ENCODE measurements at places on chromosomes 12 and 14.

GRCh38 chr12:125824276-125824675, 759.0 kb downstream of the AACS start:
- DNase-seq, result no peak

DNA sequence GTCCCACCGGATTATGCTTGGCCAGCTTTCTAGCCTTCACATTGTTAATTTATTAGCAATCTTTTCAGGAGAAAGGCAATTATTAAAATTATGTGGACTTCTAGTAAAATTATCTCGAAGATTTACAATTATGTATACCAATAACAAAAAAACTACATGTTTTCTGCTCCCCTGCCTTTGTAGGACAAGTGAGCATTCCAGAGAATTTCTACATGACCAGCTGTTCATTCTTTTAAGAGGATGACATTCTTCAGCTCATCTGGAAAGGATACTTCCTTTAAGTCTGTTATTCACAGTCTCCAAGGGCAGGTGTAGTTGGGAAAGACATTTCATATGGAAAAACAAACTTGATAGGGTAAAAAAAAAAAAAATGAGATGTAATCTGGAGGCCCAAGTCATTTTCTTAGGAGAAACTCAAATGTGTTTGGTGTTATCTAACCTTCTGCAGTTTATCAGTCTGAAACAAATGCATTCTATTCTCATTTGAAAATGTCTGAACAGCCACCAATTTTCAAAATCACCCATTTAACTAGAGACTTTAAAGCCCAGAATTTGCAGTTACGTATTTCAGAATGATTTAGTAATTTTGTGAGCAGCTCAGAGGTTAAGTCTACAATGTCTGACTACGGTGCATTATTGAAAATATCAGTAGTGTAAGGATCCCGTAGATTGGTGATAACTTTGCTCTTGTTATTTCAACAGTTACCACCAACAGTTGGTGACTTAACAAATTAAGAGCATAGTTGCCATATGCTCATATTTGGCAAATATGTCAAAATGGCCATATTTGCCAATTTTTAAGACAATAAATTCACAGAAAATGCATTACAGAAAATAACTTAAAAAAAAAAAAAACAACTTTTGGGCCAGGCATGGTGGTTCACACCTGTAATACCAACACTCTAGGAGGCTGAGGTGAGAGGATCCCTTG, 1.8 kb upstream of the PHLDA1 start:
- peak; percentile 75 for DNase-seq

GRCh38 chr12:119868992-119869391, 8.1 kb downstream of the CIT start:
- DNase-seq, result peak; percentile 73

DNA sequence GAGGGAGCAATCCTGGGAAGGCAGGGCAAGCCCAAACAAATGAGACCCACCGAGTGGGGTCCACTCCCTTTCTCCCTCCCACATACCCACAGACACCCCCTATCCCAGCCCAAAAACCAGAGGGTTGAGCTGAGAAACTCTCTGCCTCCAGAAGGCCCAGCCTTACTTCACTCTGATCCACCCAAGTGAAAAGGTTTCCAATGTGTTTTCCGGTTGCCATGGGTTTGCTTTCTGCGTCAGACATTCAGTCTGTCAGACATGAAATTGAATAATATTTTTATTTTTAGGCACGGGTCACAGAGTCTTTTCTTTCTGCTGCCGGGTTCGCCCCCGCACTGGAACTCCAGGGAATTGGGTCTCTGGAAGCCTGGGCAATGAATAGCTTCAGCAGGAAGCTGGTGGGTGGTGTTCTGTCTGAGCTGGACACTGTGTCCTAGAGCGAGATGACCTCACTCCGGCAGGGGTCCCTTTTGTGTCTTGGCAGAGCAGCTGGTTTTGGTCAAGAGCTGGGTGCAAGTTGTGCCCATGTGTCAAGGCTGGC, 69.8 kb upstream of the CLMN start:
- DNase-seq, result no peak

DNA sequence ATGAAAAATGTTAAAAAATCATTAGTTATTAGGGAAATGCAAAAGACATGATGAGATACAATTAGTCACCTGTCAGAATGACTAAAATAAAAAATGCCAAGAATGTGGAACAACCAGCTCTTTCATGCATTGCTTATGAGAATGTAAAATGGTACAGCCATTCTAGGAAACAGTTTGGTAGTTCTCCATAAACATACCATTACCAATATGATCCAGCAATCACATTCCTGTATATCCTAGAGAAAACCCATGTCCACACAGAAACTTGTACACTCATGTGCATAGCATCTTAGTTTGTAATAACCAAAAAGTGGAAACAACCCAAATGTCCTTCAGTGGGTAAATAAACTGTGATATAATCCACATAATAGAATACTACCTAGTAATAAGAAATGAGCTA, 245.7 kb downstream of the FUT8 start:
- peak; percentile 72 for DNase-seq

DNA sequence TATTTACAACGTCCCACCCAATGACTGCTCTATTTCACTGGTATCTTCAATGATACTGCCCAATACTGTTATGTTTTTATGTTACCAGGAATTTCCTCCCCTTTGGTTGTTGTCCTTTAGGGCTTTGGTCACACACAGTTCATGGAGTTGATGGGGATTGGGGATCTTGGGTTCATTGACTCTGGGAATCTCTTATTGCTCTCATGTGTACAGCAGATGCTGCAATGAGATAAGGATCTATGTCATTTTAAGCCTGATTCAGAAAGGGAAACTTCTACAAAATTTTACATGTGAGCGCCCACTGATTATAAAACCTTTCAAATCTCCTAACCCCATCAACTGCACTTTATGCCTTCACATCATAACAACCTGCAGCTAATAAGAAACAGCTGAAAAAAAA, 67.2 kb downstream of the FAR2 start:
- no peak for DNase-seq

GRCh38 chr12:51270951-51271518, 820 bp upstream of the SMAGP start:
- peak; percentile 81 for DNase-seq

GRCh38 chr12:95922231-95922630, 20.2 kb downstream of the CCDC38 start:
- no peak for DNase-seq

DNA sequence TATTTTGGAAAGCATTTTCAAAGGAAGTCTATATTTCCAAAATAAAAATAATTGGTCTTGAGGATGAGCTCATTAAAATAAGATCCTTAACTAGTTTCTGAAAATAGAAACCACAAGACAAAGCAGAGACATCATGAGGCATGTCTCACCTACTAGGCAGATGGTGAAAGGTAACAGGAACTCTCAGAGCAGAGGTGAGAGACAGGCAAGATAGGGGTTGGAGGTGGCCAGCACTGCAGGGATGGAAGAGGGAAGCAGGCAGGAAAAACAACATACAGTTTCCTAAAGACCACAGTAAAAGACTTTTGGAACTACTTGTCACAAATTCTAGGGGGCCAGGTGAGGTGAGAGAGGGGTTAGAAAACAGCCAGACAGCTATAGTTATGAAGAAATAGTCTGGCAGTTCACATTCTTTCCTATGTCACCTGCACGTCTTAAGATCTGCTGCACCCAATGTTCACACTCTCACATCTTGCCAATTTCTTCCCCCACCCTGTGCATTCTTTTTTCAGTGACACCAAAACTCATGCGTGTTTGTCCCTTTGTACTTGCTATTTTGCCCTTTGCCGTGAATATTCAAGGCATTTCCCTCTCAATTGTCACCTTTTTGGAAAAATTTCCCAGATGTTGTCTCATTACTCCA, 341.7 kb upstream of the KITLG start:
- DNase-seq, result no peak

- DNase-seq, result peak; percentile 96
Observed at GRCh38 chr12:110023059-110023980, 24.1 kb downstream of the ANKRD13A start.

DNA sequence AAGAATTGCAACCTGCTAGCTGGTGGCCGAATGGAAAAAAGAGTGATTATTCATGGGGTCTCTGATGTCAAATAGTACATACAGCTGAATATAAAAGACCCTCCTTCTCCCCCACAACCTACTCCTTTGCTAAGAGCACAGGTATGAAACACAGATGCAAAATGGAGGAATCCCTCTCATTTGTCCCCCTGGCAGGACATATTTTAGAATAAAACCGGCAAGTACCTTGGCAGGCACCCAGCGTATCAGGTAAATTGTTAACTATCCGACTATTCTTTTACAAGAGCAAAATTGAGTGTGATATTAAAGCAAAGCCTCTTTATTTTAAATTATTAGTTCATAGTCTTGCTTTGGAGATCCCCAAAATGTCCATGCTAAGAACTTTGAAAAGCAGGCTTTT, 73.7 kb upstream of the USP44 start:
- DNase-seq, result no peak

DNA sequence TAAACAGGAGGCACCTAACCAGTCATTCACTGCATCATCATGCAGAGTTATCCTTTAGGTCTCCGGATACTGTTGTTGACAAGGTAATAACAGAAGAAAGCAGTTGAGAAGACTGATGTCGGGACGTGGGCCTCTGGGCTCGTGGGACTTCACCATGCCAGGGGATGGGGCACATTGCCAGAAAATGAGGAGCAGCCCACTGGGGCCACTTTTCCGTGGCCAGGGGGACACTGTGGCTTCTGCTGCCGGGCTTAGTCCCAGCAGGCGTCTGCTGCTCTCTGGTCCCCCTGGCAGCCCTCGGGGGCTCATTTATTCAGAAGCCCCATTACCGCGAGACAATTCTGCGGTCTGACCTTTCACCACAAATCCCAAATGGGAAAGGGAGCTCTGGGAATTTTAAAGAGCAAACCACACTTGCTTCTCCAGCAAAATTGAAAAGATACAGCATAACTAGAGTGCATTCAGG, 201.2 kb downstream of the DAD1 start:
- DNase-seq, result no peak
